ENCODE measurements at places on chromosomes 1 and 21.

GRCh38 chr1:202086579-202087350, 36.0 kb upstream of the GPR37L1 start:
- DNase-seq = no peak

DNA sequence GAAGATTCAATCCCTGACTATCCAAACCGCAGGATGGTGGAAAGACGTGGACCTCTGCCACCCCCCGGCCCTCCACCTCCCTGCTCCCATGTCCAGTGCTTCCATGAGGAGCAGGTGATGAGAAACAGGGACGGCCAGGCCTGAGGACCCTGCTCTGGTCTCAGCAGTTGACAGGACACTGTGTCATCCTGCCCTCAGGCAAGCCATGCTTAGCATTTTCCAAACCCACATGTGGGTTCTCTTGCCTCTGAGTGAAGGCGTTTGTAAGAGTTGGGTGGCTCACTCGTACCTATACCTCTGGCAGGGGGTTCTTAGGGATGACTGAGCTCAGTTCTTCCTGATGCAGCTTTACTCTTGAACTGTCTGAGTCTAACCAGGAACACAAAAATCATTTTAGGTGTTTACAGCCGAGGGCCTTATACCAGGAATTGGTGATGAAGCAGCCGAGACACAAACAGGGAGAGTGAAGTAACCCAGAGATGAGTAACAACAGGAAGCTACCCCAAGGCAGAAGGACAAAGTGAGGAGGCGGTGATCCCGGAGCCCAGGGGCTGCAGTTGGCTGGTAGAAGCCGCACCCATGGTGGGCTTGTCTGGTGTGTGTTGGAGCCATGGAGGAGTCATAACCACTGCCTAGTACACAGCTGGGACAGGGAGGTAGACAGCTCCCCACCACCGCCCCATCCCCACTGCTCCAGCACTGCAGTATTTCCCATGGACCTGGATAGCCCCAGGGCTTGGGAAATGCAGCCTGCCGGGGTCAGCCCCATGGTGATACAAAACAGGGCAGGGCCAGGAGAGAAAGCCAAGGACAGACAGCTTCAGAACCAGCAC, 21.4 kb downstream of the MYBPH start:
- DNase-seq = no peak

DNA sequence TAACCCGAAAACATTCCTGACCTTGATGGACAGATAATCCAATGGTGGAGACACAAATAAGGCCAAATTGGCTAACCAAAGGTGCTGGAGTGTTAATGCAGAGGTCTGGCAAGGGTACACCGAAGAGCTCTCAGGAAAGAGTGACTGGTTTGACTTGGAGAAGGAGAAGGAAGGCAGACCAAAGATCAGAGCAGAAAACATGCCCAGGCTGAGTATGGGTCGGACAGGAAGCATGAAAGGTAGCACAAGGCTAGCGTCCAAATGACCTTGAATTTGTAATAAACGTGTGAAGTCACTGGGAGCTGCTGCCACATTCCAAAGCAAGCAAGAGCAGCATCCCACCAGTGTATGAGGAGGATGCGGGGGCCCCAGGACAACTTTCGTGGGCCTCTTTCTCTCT, 45.7 kb downstream of the APP start:
- no peak for DNase-seq

GRCh38 chr21:34734696-34735095, 65.9 kb downstream of the CLIC6 start:
- DNase-seq = no peak

- DNase-seq = no peak
Observed at GRCh38 chr21:20949884-20950283, 48.3 kb upstream of the NCAM2 start.

DNA sequence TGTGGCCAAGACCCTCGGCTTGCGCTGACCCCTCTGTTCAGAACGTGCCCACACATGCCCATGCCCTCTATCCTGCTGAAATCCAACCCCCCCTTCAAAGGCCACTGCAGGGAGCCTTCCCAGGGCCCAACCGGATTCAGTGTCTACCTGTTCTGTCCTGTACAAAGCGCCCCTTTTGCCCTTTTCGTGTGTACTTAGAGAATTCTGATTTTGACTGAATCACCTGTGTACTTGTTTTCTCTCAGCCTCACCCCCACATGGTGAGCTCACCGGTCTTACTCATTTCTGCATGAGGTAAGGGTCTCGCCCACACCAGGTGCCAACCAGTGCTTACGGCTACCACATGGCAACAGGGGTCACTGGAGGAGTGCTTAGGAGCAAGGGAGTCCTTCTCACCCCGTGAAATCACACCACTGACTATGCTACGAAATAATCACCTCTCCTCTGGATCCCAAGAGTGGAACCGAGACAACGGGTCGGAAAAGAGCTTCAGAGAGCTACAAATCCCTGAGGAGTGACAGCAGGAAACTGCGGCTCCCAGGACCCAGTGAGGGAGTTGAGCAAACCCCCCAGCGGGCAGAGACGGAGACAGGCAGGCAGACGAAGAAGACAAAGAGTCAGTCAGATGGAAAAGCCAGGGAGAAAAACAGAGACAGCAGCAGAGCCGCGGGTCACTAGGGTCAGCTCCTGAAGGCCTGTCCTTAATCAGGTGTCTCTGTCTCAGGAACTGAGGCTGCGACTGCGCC, 2.1 kb upstream of the S100A2 start:
- DNase-seq = no peak

DNA sequence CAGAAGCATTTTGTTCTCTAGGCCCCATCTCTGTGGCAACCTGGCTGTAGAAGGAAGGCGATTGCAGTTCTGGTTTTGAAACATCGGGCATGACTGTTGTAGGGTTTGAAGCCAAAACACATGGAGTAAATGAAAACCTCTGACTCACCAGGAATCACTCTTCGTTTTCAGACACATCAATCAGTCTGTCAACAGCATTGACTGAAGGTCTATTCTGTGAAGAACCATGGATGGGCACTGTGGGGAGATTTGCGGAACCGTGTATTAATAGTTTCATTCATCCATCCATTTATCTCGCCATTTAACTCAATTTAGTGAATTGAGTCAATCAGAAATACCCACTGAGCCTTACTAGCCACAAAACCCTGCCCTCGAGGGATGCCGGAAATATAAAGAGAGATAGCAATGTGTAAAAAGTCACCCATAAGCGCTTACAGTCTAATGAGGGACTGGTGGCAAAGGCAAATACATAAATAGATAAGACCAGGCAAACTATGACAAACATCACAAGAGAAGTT, 364.6 kb upstream of the PROX1 start:
- no peak for DNase-seq

GRCh38 chr1:209402697-209403096, 180.8 kb upstream of the CAMK1G start:
- DNase-seq = no peak

- DNase-seq = no peak
Observed at GRCh38 chr21:44872649-44873355, 688 bp downstream of the PTTG1IP start.

GRCh38 chr1:27284425-27285273, 37.3 kb upstream of the TMEM222 start:
- DNase-seq = peak; percentile 53

GRCh38 chr1:99886179-99886578, 36.0 kb downstream of the AGL start:
- no peak for DNase-seq

GRCh38 chr1:21857840-21858670, 46.0 kb downstream of the LDLRAD2 start:
- no peak for DNase-seq

- no peak for DNase-seq
Observed at GRCh38 chr1:98437540-98437939, 224.0 kb upstream of the SNX7 start.

GRCh38 chr1:208113011-208113410, 131.2 kb downstream of the PLXNA2 start:
- DNase-seq = no peak

GRCh38 chr1:108199201-108199691, 897 bp downstream of the SLC25A24 start:
- DNase-seq = no peak

GRCh38 chr1:239891621-239892358, 199.9 kb upstream of the FMN2 start:
- no peak for DNase-seq

GRCh38 chr1:86956221-86956620, 41.8 kb downstream of the HS2ST1 start:
- DNase-seq = no peak

GRCh38 chr1:35591211-35591610, 18.1 kb downstream of the TFAP2E start:
- DNase-seq = no peak

GRCh38 chr1:11952455-11953109, 18.1 kb downstream of the PLOD1 start:
- no peak for DNase-seq

GRCh38 chr1:159556931-159557369, 21.1 kb upstream of the OR10J5 start:
- DNase-seq = no peak

DNA sequence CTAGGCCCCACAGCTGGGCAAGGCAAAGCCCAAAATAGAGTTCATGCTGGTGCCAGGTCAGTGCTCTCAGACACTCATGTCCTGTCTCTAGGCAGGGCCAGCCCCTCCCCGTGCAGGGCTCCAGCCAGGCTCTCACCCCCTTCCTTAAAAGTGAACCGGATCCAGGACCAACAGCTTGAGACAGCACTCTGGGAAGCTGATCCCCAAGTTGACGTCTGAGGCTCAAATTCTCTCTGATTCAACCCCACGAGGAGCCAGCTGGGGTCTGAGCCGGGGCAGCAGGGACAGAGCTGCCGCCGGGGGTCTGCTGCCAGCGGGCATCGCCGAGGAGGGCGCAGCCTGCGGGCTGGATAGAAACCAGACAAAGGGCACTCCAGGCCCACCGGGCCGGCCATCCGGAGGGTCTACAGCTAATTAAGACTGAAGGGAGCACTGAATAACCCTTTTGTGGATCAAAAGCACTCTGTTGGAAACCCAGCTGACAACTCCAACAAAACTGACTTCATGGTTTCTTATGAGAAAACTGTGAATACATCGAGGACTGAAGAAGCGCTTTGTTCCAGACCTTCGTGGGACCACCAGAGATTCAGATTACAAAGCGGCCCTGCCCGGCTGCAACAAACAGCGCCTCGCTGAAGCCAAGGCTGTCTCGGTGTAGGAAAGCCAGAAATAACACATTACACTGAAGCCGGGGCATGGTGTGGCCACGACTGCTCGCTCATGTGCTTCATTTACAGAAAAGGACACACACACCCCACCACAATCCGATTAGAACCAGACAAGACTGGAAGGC, 95.8 kb downstream of the PSMG1 start:
- DNase-seq = no peak

GRCh38 chr1:92961896-92962752, 862 bp upstream of the DIPK1A start:
- no peak for DNase-seq

GRCh38 chr21:15134701-15135470, 70.1 kb upstream of the NRIP1 start:
- DNase-seq = no peak

DNA sequence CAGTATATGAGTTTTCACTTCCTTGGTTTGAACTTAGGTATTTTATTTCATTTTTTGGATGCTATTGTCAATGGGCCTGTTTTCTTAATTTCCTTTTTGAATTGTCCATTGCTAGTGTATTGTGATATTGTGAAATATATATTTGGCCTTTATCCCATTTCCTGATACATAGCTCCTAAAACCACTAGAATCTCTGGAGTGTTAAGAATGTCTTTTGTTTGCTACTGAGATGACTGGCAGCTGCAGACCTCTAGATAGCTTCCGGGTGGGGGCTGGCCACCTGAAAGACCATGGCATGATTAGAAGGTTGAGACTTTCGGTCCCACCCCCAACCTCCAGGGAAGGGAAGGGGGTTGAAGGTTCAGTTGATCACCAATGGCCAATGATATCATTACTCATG, 245.4 kb downstream of the KCNJ6 start:
- DNase-seq = no peak

- DNase-seq = no peak
Observed at GRCh38 chr1:160646180-160646579, 664 bp downstream of the SLAMF1 start.

DNA sequence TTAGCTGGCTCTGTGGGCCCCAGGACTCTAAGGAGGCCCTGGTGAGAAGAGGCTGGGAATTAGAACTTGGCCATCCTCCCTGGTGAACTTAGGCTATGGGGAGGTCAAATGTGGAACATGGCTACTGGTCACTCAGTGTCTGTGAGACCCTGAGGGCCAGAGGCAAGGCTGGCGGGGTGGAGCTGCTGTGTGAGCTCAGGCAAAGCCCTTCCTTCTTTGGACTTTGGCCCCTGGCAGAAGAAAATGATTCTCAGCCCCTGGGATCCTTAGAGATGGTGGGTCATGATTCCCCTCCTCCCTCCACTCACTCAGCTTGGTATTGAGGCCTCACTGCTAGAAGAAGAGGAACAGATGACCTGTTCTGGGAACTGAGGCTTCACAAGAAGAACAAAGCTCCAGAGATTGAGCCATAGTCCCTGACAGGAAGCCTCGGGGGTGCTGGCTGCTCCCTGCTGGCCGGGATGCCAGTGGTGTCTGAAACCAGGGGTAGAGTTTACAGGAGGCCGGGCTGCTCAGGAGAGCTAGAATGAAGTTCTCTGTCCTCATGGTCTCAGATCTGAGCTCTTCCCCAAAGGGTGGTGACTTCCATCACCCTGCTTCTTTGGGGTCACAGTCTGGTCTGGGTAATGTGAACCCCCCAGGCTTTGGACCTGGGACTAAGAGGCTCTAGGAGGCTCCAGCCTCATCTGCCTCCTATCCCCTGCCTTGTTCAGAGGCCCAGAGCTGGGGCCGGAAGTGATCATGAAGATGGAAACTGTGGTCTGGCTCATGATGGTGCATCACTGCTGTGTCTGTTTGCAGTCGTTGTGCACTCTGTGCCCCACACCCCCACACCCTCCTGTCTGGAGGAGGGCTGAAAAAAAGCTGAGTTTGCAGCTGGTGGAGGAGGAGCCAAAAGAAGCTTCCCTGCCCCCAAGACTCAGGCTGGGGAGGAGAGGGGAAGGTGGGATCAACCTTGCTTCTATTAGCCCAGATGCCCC, 905 bp downstream of the BTBD19 start:
- no peak for DNase-seq

- DNase-seq = no peak
Observed at GRCh38 chr1:12488666-12489354, 129.2 kb downstream of the DHRS3 start.

- no peak for DNase-seq
Observed at GRCh38 chr1:47812904-47813514, 184.2 kb downstream of the TRABD2B start.

- no peak for DNase-seq
Observed at GRCh38 chr1:233015965-233016364, 65.6 kb downstream of the NTPCR start.

- no peak for DNase-seq
Observed at GRCh38 chr1:176543360-176544129, 80.6 kb downstream of the PAPPA2 start.

DNA sequence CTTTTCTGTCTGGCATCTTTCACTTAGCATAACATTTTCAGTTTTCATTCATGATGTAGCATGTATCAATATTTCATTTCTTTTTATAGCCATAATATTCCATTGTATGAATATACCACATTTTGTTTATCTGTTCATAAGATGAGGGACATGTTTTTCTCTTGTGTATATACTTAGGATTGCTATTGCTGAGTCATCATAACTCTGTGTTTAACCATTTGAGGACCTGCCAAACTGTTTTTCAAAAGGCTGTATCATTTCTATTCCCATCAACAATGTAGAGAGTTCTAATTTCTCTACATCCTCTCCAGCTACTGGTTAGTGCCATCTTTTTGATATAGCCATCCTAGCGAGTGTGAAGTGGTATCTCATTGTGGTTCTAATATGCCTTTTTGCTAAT, 26.2 kb downstream of the MPZL1 start:
- no peak for DNase-seq

- DNase-seq = no peak
Observed at GRCh38 chr1:158506369-158506987, 34.5 kb downstream of the OR10R2 start.

GRCh38 chr1:150917387-150917786, 8.8 kb upstream of the SETDB1 start:
- DNase-seq = no peak
